ENCODE measurements at places on chromosomes 13 and 19.

DNA sequence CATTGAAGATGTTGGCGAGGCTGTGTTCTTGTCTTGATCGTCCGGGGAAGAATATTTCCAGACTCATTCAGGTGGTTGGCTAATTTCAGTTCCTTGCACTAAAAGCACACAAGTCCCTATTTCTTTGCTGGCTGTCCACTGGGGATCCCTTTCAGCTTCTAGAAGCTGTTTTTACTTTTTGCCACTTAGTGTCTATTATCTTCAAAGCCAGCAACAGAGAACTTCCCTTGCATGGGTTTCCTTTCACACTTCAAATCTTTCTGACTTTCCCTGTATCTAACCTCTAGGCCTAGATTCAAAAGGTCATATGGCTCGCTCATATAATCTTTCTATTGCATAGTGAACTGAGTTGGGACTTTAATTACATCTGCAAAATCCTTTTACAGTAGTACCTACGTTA is 215.3 kb upstream of the PCDH9 start:
- no peak for DNase-seq

- no peak for DNase-seq
Measured at GRCh38 chr13:23707674-23708073, 137.5 kb downstream of the TNFRSF19 start.

GRCh38 chr13:33544308-33544707 is 258.8 kb upstream of the STARD13 start:
- no peak for DNase-seq

GRCh38 chr19:18657590-18658365 is 20.9 kb downstream of the KLHL26 start:
- DNase-seq, result no peak

DNA sequence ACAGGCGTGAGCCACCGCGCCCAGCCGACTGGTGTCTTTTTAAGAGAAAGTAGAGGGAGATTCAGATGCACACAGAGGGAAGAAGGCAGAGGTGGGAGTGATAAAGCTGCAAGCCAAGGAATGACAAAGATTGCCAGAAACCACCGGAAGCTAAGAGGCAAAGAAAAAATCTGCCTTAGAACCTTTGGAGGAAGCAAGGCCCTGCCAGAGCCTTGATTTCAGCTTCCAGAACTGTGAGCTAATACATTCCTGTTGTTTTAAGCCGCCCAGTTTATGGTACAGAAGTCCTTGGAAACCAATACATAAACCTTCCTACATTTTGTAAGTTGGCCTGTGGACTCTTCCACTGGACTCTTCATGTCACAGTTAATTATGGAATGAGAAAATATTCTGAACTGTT is 71.7 kb upstream of the SOX21 start:
- DNase-seq, result no peak

- no peak for DNase-seq
Measured at GRCh38 chr19:41016488-41017071, 25.5 kb downstream of the CYP2B6 start.
